ENCODE measurements at places on chromosomes 3 and 15.

- no peak for DNase-seq
These were observed 981.3 kb upstream of the ALCAM start for GRCh38 chr3:104385421-104385820.

DNA sequence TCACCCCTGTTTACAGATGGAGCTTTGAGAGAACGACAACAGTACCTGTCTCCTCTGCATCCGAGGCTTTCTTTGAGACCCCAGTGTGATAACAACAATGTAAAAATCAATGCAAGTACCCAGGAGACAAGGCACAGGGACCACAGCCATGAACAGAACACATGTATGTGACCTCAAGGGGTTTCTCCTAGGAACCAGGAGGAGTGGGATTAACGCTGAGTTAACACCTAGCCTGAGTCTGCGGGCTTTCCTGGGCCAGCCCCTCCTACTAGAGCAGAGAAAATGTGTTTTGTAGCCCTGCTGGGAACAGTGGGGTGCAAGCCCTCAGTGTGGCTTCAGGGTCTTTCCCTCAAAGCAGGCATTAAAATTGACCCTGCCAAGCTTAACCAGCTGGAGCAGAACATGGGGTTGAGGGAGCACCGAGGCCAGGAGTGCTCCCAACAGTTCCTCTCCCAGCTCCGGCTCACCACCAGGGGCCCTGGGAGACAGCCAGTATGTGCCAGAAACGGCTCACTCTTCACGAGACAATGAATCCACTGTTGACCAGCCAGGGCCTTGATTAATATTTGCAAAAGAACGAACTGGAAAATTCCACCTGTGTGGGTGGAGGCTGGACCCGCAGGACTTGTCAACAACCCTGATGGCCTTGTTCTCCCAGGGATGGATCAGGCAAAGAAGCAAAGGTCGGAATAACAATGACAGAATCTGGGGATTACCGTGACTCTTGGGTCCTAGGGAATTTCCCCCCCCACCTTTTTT, 3.6 kb downstream of the CHDH start:
- no peak for DNase-seq

DNA sequence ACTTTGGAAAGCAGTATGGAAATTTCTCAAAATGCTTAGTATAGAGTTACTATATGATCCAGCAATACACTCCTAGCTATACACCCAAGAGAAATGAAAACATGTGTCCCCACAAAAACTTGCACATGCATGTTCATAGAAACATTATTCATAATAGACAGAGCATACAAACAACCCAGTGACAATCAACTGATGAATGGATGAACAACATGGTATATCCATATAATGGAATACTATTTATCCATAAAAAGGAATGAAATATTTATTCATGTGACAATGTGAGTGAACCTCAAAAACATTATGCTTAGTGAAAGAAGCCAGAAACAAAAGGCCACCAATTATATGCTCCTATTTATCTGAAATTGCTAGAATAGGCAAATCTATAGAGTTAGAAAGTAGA, 6.7 kb downstream of the MYH15 start:
- no peak for DNase-seq

- no peak for DNase-seq
These were observed 301.7 kb upstream of the RORA start for GRCh38 chr15:61530769-61531168.

GRCh38 chr15:39248204-39248603, 332.7 kb upstream of the THBS1 start:
- DNase-seq, result no peak

DNA sequence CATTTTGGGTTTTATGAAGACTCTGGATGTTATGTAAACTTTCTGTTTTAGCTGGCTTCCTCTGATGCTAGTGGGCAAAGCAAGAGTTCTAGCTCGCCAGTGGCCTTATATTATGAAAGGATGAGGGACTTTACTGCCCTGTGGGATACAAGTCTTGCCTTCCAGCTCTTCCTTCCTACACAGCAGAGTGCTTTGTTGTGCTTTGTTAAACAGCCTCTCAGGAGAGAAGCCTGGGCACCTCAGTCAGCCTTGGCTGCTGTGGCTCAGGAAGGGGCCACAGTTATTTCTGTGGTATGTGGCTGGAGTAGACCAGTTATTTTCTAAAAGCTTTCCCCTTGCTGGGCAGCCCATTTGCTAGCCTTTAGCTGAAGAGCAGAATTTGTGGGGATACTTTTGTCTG, 69.5 kb upstream of the SUCLG2 start:
- no peak for DNase-seq

DNA sequence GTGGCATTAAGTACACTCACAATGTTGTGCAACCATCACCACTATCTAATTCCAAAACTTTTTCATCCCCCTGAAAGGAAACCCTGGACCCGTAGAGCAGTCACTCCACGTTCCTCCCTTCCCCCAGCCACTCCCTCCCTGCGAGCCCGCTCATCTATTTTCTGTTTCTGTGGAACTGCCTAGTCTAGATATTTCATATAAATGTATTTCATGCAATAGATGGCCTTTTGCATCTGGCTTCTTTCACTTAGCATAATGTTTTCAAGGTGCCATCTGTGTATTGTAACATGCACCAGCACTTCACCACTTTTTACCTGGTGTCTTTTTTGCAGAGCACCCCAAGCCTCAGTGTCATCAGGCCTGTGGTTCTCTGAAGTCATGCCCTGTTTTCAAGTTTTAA, 10.7 kb downstream of the CGNL1 start:
- no peak for DNase-seq

GRCh38 chr3:62295571-62295970, 77.8 kb downstream of the FEZF2 start:
- no peak for DNase-seq

- DNase-seq, result no peak
These were observed 26.3 kb upstream of the TMEM45A start for GRCh38 chr3:100465892-100466777.

DNA sequence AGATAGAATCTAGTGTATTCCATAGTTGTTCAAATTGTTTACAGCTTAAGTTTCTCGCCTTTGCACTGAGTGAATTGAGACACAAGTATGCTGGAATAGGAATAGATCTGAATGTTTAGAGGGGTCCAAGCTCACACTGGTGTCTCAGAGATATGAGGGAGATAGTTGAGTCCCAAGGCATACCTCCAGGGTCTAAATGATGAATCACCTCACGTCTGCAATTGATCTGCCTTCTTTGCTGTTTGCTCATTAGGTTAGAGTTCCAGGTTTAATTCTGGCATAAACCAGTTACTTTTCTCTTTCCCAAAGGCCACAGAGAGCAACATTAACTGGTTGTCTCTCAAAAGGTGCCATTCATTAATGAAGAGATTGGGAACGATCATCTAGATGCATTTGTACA, 106.3 kb upstream of the MME start:
- no peak for DNase-seq

- DNase-seq, result no peak
These were observed 44.4 kb upstream of the SPTSSB start for GRCh38 chr3:161415506-161416231.

DNA sequence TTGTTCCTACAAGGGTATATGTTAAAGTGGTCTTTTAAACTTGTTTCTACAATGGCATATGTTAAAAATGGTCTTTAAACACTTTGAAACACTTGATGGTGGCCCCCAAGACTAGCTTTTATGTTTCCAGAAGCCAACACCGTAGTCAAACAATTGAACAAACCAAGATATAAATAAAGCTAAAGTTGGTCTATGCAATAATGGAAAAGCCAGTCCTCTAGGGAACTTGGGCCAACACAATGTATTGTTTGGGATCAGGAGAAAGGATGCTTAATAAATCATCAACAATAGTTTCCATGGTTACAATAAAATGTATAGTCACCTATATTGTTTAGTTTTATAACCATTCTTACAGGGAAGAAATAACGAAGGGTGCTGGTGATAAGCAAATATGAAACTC, 137.2 kb downstream of the RORA start:
- no peak for DNase-seq

GRCh38 chr3:152060701-152061100, 187.3 kb downstream of the SUCNR1 start:
- DNase-seq, result no peak

- DNase-seq, result no peak
These were observed 113.2 kb downstream of the EEFSEC start for GRCh38 chr3:128266453-128266852.

DNA sequence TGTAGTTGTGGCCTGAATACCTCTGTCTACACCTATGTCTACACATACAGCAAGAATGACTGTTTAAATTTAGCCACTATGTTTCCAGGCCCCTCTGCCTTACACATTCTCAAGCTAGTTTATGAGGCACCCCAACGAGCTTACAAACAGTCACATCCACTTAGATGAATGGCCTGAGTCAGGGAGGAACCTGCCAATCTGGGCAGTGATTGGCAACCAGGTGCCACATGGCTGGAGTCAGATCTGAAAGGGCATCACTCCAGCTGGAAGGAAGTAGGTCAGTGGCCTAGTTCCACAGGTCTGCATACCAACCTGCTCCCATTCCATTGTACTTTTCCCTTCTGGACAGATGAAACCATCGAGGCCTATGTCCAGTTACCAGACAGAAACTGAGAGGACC, 136.3 kb downstream of the FOXP1 start:
- DNase-seq, result no peak

DNA sequence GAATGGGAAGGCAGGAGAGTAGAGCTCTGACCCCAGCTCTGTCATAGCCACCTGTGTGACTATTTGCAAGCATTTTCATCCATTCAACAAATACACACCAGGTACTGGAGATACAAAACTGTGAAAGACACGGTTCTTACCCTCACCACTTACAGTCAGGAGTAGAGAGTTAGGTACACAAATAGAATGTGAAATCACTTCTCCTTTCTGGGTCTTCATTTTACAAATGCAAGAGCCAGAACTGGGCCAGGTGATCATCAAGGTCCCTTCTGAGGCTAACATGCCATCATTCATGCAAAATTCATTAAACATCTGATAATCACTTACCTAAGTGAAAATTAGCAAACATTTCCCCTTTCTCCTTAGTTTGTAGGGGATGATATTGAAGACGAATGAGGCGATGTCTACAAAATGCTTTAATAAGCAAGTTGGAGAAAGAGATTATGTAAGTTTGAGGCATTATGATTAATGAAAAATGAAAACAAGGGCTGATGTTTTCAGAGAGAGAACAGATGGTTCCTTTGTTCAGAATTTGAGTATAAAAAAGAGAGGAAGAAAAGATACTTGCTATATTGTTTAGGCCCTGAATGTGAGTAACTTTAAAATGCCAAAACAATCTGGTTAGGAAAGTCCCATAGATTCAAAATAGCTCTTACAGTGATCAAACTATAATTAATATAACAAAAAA, 88.6 kb downstream of the LPP start:
- no peak for DNase-seq

GRCh38 chr3:120462409-120462959, 11.7 kb upstream of the FSTL1 start:
- DNase-seq, result no peak
